ENCODE measurements at places on chromosomes 6 and 20.
A peak's percentile ranks its signal among the peaks of the same experiment; 100 is the strongest.

- DNase-seq: no peak
Measured at GRCh38 chr6:14751645-14752175, 494.2 kb upstream of the JARID2 start.

DNA sequence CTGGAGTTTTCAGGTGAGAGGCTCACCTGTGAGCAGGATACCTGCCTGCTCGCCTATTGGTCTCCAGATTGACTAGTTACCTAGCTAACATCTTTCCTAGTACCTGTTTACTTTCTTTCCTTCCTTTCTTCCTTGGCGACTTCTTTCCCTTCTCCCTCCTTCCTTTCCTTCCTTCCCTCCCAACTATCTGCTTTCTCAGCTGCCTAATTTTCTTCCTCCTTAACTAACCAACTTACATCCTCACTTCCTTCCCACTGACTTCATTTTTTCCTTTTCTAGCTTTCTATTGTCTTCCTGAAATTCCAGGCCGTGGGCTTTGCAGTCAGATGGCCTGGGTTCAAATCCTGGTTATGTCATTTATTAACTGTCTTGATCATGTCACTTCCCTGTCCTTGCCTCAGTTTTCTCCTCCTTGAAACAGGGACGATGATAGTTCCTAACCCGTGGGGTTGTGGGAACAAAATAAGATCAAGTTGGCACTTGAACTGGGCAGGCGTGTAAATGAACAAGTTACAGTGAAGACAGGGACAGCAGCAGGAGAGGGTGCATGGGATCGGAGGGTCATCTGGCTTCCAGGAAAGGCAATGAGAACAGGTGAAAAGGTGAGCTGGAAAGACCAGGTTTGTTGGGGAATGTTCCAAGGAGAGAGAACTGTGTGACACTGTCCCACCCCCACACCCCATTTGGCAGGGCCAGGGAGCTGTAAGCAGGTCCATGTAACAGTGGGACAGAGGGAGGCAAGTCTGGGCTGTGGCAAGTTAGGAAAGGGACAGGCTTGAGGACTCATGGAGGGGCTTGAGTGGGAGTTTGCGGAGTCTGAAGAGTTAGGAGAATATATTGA is 540 bp downstream of the SGK2 start:
- DNase-seq: no peak

- no peak for DNase-seq
Measured at GRCh38 chr20:53642196-53643030, 48.8 kb upstream of the ZNF217 start.

- DNase-seq: peak; percentile 29
Measured at GRCh38 chr6:25056130-25056529, 120.4 kb upstream of the RIPOR2 start.

DNA sequence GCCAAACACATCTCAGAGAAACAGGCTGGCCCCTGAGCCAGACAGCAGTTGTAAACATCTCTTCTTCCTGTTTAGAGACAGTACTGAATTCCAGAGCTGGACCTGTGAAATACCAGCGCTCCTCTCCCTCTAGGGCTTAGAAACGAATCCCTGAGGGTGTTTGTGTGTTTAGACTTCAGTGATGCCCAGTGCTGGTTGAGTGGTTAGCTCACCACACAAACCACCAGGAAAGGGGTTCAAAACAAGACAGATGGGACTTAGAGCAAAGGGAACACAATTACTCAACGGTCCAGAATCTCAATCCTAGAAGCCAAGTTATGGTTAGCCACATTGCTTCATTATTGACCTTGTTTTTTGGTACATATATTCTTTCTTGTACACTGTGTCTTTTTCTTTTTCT is 108.7 kb upstream of the TMEM170B start:
- DNase-seq: no peak

- DNase-seq: no peak
Measured at GRCh38 chr6:44270526-44271405, 516 bp downstream of the TMEM151B start.

- peak; percentile 79 for DNase-seq
Measured at GRCh38 chr6:64330694-64331307, 695.2 kb downstream of the PHF3 start.

DNA sequence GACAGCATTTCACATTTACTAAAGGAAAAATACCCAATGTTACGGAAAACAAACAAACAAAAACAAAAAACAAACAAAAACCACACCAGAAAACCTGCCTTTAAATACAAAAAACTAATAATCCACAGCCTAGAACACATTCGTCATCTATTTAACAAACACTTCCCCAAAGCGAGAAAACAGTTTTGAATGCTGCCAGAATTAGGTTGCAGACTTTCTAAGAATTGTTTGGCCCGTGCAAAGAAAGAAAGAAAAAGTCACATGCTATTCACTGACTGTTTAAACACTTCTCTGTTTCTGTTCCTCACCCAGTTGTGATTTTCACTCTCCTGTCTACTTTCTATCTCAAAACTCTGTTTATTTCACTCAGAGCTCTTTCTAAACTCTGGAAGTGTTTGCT is 52.5 kb downstream of the BCAS1 start:
- DNase-seq: no peak

DNA sequence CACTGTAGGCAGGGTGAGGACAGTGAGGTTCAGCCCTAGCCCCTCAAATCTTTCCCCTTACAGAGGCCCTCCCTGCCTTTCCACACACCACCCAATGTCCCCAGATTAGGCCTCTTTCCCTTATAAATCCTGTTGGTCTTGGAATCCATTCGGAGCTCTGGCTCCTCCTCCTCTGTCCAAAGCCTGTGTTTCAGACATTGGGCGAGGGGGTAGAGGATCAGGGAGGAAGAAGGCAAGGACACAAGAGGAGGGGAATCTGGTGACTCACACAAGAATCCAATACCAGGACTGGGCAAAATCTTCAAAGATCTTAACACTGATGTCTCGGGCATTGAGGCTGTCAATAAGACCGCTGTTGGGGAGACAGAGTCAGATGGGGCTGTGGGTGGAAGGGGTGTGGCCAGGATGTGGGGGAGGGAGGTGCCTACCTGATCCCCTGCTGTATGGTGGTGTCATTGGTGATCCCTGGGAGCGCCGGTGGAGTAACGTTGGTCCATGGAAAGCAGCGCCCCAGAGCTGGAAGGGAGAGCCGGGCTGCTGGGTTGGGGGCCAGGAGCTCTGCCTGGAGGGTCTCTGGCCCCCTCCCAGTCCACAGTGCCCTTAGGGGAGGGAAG is 7.6 kb downstream of the SLC44A4 start:
- no peak for DNase-seq

DNA sequence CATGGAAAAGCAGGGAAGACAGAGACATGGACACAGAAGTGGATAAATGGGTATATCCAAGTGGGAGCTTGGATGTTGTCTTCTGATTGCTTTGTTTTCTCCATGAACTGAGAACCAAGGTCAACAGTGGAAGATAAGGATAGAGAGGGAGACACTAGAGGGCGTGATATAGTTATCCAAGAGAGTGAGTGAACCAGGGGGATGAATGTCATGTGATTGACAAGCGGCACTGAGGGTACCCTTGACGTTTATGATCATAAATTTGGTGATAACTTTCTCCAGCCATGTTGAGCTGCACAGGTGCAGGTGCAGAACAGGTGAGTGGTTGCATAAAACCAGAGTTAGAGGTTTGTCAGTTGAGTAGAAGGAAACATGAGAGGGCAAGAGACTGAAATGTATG is 20.7 kb downstream of the EBF4 start:
- DNase-seq: no peak

- peak; percentile 62 for DNase-seq
Measured at GRCh38 chr20:31637660-31638059, at the start of gene COX4I2. Gene COX4I2, plus strand, starts transcription at chr20:31637912. Its CDS starts 1,106 bp downstream, at chr20:31639018.

GRCh38 chr6:4358414-4359107 is 223.2 kb upstream of the ECI2 start:
- DNase-seq: peak; percentile 91

DNA sequence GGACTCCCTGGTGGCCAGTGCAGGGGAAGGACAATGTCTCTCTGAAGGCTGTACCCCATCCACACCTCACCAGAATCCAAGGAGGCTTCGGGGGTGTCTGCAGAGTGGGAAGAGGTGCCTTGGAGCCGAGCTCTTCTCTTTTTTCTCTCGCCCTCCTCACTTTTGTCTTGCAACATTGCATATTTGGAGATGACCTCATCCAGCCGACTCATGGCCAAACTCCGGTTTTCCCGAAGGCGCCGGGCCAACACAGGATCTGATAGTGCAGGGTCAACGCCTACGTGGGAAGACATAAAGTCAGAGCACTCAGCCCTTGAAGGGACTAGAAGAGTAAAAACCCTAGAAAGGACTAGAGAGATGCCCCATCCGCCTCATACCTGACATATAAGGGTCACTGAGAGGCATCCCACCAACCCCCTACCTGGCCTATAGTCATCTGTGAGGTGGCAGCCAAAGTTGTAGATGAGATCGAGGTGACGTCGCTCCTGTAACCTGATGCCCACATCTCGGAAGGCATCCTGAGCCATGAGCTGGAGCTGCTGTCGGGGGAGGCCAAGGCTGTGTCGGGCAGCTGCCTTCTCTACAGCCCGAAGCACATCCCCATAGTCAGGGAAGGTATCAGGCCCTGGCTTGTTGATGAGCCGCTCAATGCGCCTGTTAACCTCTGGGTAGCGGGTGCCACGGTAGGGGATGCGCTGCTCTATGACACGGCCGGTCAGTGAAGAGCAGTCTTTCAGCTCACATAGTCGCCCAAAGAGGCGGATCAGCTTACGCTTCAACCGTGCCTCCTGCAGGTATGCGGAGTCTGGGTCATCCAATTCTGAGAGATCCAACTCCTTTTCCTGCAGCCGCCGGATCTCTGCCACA is 3.0 kb upstream of the ZBTB22 start:
- peak; percentile 77 for DNase-seq

- DNase-seq: no peak
Measured at GRCh38 chr20:41345729-41346067, 5.1 kb downstream of the LPIN3 start.

DNA sequence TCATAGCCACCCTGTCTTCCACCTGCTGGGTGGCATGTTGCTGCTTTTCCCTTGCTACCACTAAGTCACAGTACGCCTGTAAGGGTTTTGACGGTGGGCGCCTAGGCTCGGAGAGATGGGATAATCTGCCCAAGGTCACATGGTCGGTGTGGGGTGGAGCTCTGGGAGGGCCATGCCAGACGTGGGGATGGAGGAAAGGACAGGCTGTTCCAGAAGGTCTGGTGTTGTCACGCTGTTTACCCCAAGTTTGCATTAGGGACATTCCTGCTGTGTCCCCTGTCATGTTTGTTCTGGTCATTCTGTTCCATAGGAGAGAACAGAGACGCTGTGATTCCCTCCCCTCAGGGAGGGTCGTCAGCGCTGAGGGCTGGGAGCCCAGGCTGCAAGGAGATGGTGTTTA is 16.1 kb downstream of the IP6K3 start:
- DNase-seq: no peak

DNA sequence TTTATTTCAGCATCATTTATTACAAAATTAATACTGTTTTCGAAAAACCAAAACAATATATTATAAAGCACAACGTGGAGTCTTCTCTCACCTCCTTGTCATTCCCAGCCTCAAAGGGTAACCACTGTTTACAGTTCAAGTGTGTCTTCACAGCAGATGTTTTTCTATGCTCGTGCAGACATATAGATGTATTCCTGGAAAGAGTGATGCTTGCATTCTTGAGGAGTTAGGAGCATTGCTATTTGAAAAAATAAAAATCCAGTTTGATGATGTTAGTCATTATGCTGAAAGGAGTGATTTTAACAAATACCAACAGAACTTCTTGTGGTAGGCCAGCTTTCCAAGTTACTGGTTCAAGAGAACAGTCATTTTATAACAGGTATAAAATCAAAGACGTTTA is 234.9 kb downstream of the BCKDHB start:
- no peak for DNase-seq

DNA sequence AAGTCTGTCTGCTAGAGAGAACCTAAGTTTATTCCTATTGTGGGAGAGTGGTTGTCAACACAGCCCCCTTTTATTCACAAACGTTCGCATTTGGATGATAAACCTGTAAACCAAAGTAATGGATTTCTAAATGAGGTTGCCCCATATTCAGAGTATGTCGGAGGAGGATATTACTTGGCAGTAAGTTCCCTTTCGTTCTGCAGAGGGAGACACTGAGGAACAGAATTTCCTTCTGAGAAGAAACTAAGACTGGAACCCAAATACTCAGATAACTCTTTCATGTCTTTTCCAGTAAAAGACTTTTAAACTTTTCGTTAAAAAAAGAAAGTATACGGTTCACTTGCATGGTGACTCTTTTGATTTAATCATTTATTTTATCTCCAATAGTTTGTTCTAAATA is 754.6 kb upstream of the MMS22L start:
- DNase-seq: no peak

DNA sequence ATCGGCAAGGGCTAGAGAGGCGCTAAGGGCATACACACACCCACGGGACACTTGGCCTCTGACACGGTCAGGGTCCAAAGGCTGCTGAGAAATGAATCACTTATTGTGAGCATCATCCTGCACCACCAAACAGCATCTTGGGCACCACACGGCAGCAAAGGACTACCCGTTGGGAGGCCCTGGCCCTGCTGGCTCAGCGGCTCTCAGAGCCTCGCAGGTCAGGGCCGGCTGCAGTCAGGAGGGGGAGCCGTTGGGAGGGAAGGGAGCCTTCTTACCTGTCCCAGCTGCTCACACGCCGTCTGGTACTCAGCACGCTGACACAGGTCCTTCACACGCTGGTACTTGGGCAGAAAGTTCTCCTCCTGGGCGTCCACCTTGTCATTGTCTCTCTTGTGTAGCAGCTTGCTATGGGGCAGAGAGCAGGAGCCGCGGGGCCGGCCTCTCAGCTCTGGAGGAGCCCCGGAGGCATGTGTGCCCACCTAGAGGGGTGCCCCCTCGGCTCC is 109.0 kb downstream of the SULF2 start:
- DNase-seq: no peak

DNA sequence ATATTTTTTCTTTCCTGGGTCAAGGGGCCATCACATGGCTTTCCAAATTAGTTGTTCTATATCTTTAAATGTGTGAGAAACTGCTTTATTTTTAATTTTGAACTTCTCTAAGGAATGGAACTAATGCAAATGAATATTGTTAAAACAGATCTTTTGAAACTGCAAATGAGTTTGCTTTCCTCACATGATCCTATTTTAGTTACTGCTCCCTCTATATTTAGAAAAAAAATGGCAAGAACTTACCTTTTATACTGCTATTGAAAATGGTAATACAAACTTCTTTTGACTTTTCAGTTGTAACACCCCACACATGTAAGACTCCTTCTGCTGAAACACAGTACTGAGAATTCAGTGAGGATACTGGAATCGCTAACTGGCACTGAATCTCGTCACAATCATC is 15.9 kb downstream of the IFNGR1 start:
- no peak for DNase-seq
